ENCODE measurements at places on chromosomes 2 and 18.

DNA sequence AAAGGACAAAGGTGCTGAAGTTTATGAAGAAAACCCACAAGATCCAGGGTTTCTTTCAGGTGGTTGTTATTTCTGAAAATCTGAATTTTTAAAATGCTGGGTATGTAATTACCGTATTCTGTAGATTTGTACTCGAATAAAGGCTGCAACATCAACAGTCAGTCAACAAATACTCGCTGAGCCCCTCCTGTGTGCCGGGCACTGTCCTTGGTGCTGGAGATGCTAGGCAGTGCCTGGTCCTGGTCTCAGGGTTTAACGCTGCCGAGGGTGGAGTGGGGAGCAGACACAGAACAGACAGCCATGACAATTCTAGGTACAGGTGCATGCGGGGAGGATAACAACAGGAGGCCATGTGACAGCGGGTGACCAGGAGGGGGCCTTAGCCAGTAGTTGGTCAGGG lies 27.2 kb upstream of the PDIA6 start:
- no peak for DNase-seq
- no peaks in the 10 kb centered on the region for H3K27me3 ChIP-seq
- no peaks in the 10 kb centered on the region for H3K4me1 ChIP-seq
- no peak overlapping the region for H3K4me3 ChIP-seq
- no peak overlapping the region for H3K27ac ChIP-seq
- H3K36me3 ChIP-seq = no peaks in the 10 kb centered on the region

DNA sequence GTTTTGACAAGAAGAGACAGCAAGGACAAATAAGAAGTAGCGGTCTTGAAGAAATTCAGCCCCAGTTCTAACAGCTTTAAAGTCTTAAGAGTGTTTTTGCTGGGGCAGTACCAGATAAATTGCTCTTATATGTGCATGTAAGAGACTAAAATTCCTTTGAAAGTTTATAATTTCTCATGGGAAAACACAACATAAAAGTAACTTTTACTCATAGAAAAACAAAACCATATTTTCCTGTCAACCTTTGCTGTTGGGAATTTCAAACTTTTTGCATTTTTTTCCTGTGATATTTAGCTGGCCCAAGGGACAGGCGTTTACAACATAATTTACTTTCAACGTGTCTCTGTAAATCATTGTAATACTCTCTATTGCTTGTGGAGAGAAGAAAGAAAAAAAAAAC lies 767.8 kb upstream of the ZEB2 start:
- no peak overlapping the region for H3K4me3 ChIP-seq
- DNase-seq = no peak
- no peaks in the 10 kb centered on the region for H3K27me3 ChIP-seq
- no peak overlapping the region for H3K27ac ChIP-seq

- H3K27ac ChIP-seq = no peak overlapping the region
- no peaks in the 10 kb centered on the region for H3K36me3 ChIP-seq
- H3K4me3 ChIP-seq = no peak overlapping the region
- DNase-seq = no peak
- no peaks in the 10 kb centered on the region for H3K4me1 ChIP-seq
These were observed 105.1 kb upstream of the GALNT5 start for GRCh38 chr2:157152362-157152761.

DNA sequence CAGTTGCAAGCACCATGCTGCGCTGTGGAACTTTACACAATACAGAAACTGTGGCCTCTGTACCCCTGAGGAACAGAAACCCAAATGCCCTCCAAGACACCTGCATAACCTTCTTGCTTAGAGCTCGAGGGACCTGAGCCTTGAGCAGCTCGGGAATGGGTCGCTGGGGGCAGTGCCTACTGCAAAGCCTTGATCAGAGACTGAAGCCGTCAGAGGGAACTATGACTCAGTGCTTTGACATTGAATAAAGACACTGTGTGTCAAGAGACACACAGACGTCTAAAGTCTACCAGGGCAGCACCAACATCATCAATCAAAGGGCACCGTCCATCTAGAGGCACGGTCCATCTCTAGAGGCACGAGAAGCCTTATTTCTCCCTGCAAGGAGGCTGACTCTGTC lies 30.6 kb downstream of the GPR45 start:
- H3K4me3 ChIP-seq = no peak overlapping the region
- H3K27ac ChIP-seq = no peak overlapping the region
- no peak for DNase-seq
- H3K4me1 ChIP-seq = no peaks in the 10 kb centered on the region
- H3K27me3 ChIP-seq = no peaks in the 10 kb centered on the region
- peaks cover 78% of the 10 kb centered on the region for H3K36me3 ChIP-seq

- no peak for DNase-seq
- no peak overlapping the region for H3K4me3 ChIP-seq
- no peaks in the 10 kb centered on the region for H3K36me3 ChIP-seq
- H3K27ac ChIP-seq = no peak overlapping the region
- H3K4me1 ChIP-seq = peaks cover 14% of the 10 kb centered on the region
These were observed 510.3 kb downstream of the RNF144A start for GRCh38 chr2:7427293-7428060.

DNA sequence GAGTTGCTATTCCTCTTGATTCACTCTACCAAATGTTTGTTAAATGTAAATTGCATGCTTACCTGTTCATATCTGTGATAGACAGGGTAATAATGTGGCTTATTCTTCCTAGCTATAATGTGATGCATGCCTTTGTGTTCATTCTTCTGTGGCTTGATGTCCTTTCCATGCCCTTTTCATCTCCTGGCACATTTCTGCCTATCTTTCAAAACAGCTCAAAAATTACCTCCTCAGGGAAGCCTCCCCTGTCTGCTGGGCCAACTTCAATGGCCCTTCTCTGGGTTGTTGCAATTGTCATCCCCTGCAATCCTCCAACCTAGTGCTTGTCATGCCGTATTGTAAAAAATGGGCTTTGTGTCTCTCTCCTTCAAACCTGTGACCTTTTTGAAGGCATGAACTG lies 52.8 kb upstream of the LHCGR start:
- H3K27ac ChIP-seq = no peak overlapping the region
- H3K4me1 ChIP-seq = no peaks in the 10 kb centered on the region
- no peaks in the 10 kb centered on the region for H3K27me3 ChIP-seq
- no peak for DNase-seq
- H3K4me3 ChIP-seq = no peak overlapping the region

GRCh38 chr18:74399091-74399887 lies 57.8 kb downstream of the DIPK1C start:
- H3K4me1 ChIP-seq = peaks cover 18% of the 10 kb centered on the region
- no peaks in the 10 kb centered on the region for H3K27me3 ChIP-seq
- H3K27ac ChIP-seq = no peak overlapping the region
- no peaks in the 10 kb centered on the region for H3K36me3 ChIP-seq
- no peak for DNase-seq
